Psoas muscle (tissue), 8 donors: ENCODE measurements at places on chromosomes 11 and 22. TPM values are rescaled to one million over a fixed set of nuclear protein-coding genes. Genes with fewer than 3 reads are reported as not detected.

TMEM86A gene
- total RNA-seq = 3.9 TPM

CENATAC gene
- total RNA-seq = 18.9 TPM

GRCh38 chr11:85590848-85591483, 36.2 kb downstream of the DLG2 start:
- no peak for DNase-seq

GRCh38 chr11:95291946-95292345, 60.9 kb upstream of the SESN3 start:
- DNase-seq = no peak

GRCh38 chr22:24325105-24325757, 54.6 kb downstream of the SPECC1L start:
- no peak for DNase-seq
